ENCODE measurements at places on chromosomes 6 and 20.

DNA sequence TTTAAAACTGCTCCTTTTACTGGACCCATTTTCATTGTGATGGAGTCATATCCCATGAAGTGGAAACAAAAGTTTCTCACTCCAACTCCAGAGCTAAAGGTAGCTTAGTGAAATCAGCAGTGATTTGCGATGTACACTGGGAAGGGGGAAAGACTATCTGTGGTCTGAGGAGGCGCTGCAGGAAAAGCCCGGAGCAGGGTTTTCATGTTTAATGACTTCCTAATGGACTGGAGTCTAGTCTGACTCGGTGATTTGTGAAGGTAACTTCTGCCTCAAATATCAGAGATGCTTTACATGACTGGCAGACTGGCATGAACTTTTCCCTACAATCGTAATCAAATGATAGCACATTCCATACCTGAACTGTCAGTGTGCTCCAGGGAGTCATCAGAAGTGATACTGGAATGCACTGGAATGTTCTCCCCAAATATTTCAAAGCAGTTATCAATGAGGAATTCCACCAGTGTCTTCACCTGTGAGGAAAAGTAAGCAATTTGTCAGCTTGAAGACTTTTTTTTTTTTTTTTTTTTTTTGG, 7.0 kb downstream of the TAGAP start:
- DNase-seq: no peak

- DNase-seq: no peak
Observed at GRCh38 chr6:111676383-111676782, 70.7 kb upstream of the TRAF3IP2 start.

GRCh38 chr20:51126337-51126736, 103.4 kb upstream of the KCNG1 start:
- DNase-seq: no peak

DNA sequence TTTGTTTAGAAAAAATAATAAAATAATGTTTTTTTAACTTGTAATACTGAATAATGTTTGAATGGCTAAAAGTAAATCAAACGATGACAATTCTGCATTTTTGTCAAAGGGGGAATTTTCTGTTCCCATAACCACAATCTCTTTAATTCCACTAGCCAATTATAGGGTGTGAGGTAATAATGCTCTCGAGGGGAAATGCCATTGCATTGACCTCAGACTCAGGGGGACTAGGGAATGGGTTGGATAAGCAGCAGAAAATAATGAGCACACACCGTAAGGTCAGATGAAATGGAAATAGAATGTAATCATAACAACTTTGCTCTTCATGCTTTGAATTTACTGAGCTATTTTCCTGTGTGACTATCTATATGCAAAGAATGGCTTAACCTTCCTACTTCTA, 584.7 kb downstream of the RFPL4B start:
- no peak for DNase-seq

GRCh38 chr6:70221715-70222438, 81.0 kb downstream of the COL9A1 start:
- DNase-seq: no peak

- no peak for DNase-seq
Observed at GRCh38 chr6:132020138-132020581, 69.0 kb upstream of the CCN2 start.

DNA sequence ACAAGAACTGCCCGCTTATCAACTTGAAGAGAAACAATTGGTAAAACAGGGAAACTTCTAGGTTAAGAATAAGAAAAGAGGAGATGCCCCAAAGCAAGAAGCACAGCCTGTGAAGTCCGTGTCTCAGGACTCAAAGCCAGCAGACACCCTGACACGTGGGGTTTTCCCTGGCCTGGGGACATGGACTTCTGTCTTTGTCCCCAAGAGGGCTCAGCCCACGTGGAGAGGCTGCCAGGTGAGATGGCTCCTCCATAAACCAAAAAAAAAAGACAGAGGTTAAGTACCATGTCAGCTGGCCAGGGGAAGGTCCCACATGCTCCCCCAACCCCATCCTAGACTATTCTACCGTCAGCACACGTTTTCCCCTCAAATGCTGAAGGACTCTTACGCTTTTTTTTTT, 9.9 kb downstream of the SERPINB6 start:
- no peak for DNase-seq

DNA sequence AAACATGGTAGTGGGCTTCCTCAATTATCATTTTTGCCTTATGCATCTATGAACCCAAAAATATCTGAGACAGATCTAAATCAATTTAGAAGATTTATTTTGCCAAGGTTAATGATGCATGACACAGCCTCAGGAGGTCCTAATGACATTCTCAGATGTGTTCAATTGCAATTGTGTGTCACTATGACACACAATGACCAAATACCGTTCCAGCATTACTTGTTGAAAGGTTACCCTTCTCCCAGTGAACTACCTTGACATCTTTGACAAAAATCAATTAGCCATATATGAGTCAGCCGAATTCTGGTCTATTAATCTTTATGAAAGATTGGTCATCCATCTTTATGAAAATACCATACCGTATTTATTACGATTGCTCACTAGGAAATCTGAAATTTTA, 592.5 kb upstream of the GJE1 start:
- no peak for DNase-seq

- DNase-seq: no peak
Observed at GRCh38 chr20:49825521-49826033, 12.9 kb downstream of the SLC9A8 start.

DNA sequence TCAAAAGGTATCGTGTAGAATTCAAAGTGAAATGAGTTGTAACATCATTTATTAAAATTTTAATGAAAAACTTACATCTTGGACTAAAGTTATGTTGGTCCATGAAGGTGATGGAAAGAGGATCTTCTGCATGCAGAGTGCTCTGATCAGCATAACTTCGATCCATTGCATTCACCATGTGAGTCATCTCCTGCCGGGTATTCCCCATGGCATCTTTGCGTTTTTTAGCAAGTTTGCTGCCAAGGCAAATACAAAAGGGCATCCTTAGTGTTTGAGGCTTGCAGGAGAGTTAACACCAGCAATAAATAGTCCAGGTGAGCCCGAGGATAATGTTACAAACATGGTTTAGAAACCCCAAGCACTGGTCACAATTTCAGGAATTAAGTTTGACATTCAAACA, 104.2 kb upstream of the THEMIS start:
- no peak for DNase-seq

DNA sequence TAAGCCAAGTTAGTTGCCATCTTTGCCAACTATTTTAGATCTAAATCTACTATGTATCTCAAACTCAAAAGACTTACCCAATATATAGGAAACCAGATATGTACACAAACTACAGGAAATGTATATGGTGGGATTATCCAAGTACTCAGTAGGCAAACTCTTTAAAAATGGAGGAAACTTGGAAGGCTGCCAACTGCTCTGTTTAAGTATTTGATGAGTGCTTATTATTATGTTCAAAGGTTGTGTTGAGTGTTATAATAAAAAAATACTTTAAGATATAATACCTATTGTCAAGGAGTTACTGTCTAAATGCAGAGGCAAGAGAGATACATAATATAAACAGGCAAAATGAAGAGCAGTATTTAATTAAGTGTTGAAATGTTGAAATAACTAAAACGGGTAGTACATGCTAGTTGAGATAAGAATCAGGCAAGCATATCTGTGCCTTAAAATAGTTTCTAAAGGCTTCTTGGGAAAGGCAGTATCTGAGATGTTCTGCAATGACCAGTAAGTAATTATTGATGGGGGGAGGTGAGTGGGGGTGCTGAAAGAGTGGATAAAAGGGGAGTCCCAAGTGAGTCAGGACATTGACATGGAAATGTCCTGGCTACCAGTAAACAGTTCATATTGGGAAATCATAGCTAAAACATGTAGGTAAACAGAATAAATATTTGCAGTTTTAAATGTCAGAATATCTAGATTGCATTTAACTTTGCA, 6.5 kb upstream of the DST start:
- DNase-seq: no peak

- peak; percentile 76 for DNase-seq
Observed at GRCh38 chr6:35327349-35328027, 14.9 kb upstream of the PPARD start.

- no peak for DNase-seq
Observed at GRCh38 chr6:151110576-151110905, 129.2 kb upstream of the AKAP12 start.

DNA sequence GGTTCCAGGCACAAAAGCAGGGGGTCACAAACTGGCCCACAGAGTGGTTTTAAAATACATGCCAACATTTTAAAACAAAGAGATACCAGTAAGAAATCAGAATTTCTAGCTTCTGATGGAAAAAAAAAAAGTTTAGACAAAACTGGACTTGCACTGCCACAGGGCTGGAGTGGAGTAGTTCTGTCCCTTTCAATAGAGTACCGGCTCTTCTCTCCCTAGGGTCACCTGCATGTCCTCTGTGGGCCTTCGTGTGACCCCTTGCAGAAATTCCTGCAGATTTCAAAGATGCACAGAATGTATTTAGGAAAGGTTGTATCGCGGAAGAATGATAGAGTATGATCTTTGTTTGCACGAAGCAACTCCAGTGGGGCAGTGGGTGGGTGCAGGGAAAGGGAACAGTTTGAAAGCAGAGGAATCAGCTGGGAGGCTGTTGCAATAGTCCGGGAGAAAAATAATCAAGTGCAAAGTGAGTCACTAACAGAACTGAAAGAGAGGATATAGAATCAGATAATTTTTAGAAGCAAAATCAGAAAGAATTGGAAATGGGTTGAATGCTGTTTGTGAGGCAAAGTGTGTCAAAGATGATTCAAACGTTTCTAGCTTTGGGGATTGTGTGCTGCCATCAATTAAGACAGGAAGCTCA, 97.3 kb upstream of the STXBP5 start:
- DNase-seq: no peak

GRCh38 chr6:158775832-158776231, 43.3 kb downstream of the EZR start:
- no peak for DNase-seq

GRCh38 chr20:63159826-63160640, 55.9 kb downstream of the YTHDF1 start:
- DNase-seq: no peak

DNA sequence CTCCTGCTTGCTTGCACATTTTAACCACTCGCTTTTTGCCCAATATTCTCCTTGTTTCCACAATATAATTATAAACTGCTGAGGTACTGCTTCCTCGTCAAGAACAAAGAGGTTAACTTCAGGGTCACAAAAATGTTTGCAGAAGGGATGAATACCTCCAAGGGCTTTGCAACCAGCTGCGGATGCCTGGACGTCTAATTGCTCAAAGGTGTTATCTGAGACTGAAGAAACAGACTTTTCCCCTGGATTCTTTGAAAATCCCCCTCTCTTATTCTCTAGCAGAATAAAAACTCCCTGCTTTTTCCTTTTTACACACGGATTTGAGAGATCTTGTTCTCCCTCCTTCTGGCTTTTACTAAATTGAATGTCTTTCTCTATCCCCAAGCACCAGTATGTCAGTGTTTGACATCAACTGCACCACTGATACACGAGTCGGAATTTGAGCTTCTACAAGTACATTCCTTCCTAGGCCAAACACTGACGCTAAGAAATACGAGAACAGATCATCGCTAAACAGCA, 336 bp upstream of the SMPDL3A start:
- no peak for DNase-seq

- DNase-seq: peak; percentile 37
Observed at GRCh38 chr6:45421709-45422502, 44.2 kb upstream of the SUPT3H start.

- no peak for DNase-seq
Observed at GRCh38 chr6:797479-798077, 104.6 kb upstream of the EXOC2 start.

- no peak for DNase-seq
Observed at GRCh38 chr6:282177-282866, 10.0 kb upstream of the DUSP22 start.

DNA sequence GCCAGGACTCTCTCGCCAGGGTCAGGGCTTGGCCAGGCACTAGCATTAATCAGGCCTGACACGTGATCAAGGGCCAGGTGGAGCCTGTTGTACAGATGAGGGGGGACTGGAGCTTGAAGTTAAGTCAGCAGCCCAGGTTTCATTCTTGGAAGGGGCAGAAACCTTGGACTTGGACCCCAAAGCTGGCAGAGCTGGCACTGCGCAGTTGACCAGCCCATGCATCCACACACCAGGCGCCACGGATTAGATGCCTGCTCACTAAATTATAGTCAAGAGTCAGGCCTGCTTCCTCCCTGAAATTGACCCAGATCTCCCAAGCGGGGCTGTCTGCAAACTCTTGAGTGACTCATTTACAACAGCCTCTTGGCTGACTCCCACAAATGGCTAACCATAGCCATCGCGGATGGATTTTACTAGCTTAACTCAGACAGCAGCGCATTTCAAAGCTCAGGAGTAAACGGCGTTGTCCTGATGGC, 4.1 kb upstream of the TAF4 start:
- DNase-seq: no peak

- DNase-seq: no peak
Observed at GRCh38 chr20:10654630-10655029, 19.2 kb downstream of the JAG1 start.

GRCh38 chr20:47080365-47080764, 185.7 kb downstream of the EYA2 start:
- DNase-seq: no peak

DNA sequence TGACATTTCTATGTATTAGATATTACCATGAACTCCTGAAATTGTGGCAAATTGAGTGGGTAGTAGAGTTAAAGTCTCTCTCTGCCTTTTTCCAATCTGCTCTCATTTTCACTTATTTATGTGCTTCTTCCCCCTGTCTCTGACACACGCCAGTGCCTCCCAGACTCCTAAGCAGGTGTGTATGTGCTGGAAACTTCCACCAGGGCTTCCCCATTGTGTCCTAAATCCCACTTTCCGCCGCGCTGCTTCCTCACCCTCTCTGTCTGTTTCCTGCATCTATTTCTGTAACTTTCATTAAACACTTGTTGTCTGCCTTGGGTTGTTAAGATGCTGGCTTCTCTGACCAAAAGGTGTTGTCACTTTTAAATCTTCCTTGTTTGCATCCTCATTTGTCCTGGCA, 97.6 kb upstream of the HDGFL1 start:
- DNase-seq: no peak

GRCh38 chr20:25695532-25696370, 902 bp downstream of the ZNF337 start:
- DNase-seq: no peak

GRCh38 chr6:150176659-150177058, 33.8 kb downstream of the PPP1R14C start:
- no peak for DNase-seq

GRCh38 chr6:158439255-158439654, 120.6 kb upstream of the TMEM181 start:
- no peak for DNase-seq

- DNase-seq: no peak
Observed at GRCh38 chr6:42407379-42407778, 44.3 kb downstream of the TRERF1 start.

Measured in activated CD4-positive, alpha-beta T cell treated with anti-CD3 and anti-CD28 coated beads, Interleukin-2, amount 50 U/mL, for 4 hours (primary cell).